ENCODE measurements at places on chromosomes 11 and 22. TPM values are rescaled to one million over a fixed set of nuclear protein-coding genes. Genes with fewer than 3 reads are reported as not detected.

DNA sequence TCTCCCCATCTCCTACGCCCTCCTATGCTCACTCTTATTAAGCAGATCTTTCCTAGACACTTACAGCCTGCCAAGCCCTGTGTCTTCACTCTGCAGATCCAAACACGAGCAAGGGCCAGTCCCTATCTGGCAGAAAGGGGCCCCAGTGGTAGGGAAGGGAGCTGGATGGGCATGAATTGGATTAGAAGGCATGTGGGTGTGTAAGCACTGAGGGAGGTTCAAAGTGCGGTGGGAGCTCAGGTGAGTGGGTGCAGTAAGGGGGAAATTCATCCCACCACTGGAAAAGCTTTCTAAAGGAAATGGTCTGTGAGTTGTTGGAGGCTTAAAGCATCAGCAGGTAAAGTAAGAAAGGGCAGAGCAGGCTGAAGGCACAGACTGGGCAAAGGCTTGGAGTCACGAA lies 5.5 kb downstream of the TMEM132A start:
- DNase-seq: no peak

Gene ST14
- not detected for total RNA-seq

DNA sequence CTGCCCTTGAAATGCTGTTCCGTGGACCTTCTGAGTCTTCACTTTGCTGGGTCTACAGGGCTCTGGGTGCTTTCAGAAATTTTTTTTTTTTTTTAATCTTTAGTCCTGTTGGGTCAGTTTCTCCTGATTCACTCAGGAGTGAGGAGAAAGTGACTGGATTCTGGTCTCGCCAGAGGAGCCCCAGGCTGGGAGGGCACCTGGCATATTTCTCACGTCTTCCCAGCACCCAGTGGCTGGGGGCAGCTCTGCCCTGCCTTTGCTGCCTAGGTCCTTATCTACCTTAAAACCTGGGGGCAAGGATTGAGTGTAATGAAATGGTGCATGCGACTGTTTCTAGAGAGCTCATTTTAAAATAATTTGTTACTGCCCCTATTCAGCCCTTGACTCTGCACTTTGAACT lies 23.3 kb downstream of the SAMM50 start:
- no peak for DNase-seq

DNA sequence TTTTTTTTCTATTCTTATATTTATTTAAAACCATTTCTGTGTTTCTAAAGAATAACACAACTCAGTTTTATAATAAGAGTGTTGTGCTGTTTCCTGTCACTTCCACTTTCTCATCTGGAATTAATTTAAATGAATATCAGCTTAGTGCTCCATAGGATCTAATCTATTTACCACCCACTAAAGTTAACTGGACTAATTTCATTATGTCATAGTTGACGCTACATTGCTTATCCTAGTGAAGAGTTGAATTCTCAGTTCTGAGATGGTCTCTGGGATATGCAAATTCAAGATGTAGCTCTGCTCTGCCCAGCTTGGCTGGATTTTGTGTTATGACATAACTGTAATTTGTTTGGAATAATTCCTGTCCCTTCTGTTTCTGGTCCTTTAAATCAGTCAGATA lies 380.1 kb downstream of the METTL15 start:
- no peak for DNase-seq

Gene MIOX
- total RNA-seq: not detected

Gene TMPRSS13
- not detected for total RNA-seq

- DNase-seq: peak; percentile 53
Measured at GRCh38 chr11:68014157-68014946, 4.2 kb downstream of the ALDH3B1 start.

DNA sequence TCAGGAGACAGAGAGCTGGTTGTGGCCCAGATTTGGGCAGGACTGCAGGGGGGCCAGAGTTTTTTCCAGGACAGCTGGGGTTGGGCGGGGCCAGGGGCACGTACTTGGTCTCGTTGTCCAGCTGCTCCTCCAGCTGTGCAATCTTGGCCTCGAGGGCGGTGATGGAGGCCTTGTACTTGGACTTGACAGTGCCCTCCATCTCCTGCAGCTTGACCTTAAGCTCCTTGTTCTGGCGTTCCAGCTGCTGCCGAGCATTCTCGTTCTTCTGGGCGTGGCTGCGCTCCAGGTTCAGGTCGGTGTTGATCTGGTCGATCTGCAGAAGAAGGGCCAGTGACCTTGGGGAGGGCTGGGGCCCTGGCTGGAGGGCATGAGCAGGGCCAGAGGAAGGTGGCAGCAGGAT lies 32.1 kb downstream of the APOL1 start:
- DNase-seq: no peak

DNA sequence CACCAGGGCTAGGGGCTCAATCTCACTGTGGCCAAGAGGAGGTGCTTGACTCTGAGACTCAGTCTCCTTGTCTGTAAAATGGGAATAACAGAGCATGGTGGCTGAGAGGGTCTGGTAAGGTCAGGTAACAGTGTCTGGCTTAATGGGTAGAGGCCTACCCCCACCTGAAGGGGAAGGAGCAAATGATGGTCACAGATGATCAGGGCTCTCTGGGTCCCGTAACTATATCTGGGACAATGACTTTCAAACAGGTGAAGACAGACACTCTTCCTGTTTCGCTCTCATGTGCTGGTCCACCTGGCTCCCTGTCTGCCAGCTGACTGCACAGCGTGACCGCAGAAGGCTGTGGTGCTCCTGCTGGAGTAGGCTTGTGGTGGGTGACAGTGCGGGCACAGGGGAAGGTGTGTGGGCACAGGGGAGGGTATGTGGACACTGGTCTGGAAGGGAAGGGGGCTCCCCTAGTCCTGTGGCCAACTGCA lies 4.0 kb downstream of the A4GALT start:
- DNase-seq: no peak

Gene AGBL2
- 1.8 TPM for total RNA-seq

Gene OR2AT4
- not detected for total RNA-seq

GRCh38 chr11:61429346-61429690 lies 457 bp downstream of the CPSF7 start:
- DNase-seq: no peak

Gene CLTCL1
- total RNA-seq: 9.0 TPM

GRCh38 chr11:121964591-121964990 lies 151.4 kb downstream of the BLID start:
- peak; percentile 65 for DNase-seq
